ELR (cell line): ENCODE measurements at places on chromosomes 4 and X.
A peak's percentile ranks its signal among the peaks of the same experiment; 100 is the strongest.

- DNase-seq = no peak
These were observed 40.0 kb downstream of the DHX15 start for GRCh38 chr4:24544208-24544988.

DNA sequence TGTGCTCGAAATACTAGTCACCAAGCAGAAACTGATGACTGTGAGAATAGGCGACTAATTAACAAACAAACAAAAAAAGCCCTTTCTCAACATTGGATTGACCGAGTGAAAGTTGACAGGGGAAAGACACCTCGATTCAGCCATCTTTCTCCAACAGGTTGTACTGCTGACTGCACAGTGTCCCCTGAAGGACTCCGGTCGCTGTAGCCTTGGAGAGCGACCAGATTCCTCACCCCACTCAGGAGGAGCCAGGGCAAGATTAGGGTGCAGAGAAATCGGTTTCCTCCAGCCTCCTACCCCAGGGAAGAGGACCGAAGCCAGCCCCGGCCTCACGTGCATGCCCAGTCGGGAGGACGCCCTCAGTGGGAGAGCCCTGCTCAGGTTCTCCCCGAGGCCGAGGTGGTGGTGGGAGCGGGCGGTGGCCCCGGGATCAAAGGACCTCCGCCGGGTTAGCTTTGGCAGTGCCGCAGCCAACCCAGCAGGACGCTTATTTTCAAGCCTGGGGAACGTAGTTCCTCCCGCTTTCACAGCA is 1.1 kb upstream of the RAP1GDS1 start:
- no peak for DNase-seq

GRCh38 chr4:145938618-145939440 is at the start of gene ZNF827:
Gene ZNF827, minus strand, starts transcription at chr4:145938823. Its CDS starts 416 bp downstream, at chr4:145938407.
- DNase-seq = peak; percentile 67

GRCh38 chrX:39222346-39223113 is 421.3 kb downstream of the MID1IP1 start:
- DNase-seq = no peak

DNA sequence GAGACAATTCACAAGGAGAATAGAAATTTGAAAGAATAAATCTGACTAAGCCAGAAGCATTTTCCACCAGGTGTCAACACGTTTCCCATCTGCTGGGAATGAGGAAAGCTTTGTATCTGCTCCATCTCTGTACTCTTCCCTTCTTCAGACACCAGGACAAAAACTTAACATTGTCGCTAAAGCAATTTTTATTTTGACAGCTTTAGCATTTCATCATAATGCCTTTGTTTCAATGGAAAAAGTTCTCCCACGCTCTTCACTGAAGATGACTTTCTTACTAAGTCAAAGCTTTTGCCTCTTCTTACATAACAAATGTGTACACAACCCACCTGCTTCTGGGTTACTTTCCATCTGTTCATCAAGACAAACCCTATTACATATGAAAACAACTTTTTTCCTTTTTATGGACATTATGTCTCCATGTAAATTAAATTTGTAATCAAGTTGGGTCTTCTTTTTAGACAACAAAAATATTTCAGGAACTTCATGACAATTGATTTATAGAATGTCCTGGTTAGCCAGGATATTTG is 141.7 kb upstream of the GUCY1A1 start:
- no peak for DNase-seq

- DNase-seq = no peak
These were observed 1.6 kb upstream of the EXOC1 start for GRCh38 chr4:55851885-55852284.

DNA sequence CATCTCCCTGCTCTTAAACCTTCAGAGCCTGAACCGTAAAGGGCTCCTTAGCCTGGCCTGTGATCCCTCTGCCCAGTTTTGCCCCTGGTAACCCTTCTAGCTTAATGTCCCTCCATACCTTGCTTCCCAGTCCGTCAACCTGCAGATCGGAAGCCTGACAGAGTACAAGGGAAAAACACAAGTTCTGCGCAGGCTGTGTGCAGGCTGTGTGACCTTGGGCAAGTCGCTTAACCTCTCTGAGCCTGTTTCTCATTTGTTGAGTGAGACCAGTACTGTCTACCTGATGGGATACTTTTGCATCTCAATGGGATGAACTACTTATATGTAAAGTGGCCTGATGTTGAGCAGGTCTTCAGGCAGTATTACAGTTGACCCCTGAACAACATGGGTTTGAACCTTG is 1.7 kb downstream of the NSDHL start:
- DNase-seq = no peak

GRCh38 chrX:36983831-36984230 is 24.3 kb upstream of the FAM47C start:
- no peak for DNase-seq

- DNase-seq = no peak
These were observed 1.5 kb upstream of the GRSF1 start for GRCh38 chr4:70841211-70841610.

DNA sequence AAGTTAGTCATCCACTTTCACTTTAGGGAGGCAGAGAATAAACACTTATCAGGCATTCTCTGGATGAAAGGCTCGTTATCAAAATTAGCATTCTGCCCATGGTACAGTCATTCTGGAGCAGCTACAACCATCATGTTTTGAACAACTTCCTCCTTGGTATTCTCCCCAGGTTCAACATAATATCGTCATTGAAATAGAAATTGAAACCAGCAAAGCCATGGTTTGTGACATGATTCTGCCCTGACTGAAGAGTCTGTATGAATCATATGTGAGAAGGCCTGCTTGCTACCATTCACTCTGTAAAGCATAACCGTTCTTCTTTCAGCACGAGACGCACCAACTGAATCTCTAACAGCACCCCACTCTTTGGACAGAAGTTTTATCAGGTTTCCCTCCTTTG is 127.5 kb upstream of the RADX start:
- DNase-seq = peak; percentile 1

DNA sequence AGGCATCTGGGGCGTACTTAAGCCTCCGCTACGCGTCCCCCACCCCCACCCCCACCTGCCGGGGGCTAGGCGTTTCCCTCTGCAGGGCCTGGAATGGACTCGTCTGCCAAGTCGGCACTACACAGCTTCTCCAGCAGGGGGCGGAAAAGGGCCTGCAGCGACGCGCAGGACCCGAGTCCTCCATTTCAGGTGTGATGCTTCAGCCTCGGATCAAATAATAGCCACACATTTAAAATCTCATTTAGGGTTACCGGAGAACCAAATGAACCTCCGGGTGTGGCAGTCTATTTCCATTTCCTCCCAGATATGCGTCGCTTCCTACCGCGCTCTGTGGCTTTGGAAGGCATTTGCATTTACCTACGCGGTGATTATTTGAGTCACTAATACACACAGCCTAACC is 2.9 kb downstream of the PAK3 start:
- DNase-seq = peak; percentile 22

DNA sequence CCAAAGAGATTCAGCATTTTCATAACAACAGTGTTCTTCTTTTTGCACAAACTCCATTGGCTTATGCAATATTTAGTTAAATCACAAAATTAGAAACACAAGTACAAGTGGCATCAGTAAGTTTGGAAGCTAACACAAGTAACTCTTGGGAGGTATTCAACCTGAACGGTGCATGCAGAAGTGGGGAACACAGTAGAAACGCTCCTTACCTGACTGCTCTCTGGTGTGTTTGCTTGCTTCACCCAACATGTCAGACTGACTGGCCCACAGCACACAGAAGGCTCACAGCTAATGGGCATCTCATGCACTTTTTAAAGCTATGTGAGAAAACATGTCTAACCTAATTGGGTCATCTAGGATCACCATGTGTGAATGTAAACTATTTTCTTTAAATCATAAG is 133.6 kb downstream of the MAGEB17 start:
- no peak for DNase-seq

- DNase-seq = no peak
These were observed 46.8 kb downstream of the ZNF141 start for GRCh38 chr4:384311-385010.

- no peak for DNase-seq
These were observed 231.8 kb downstream of the GRID2 start for GRCh38 chr4:92535599-92535998.

DNA sequence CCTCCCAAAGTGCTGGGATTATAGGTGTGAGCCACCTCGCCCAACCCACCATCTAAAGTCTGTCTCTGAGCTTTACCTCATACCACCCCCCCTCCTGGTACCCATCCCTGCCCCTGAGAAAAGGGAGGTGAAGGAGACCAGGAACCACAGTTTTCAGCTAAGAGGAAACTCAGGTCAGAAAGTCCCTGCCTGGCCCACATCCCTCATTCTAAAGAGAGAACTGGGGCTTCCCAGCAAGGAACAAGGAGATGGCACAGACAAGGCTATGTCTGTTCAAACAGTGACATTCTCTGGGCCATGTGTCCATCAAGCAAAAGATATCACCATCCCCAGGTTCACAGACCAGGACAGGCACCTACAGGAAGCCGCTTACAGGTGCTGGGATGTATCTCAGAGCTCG is 15.8 kb upstream of the CSF2RA start:
- DNase-seq = no peak

- no peak for DNase-seq
These were observed 5.1 kb downstream of the ELF4 start for GRCh38 chrX:130105244-130105643.

DNA sequence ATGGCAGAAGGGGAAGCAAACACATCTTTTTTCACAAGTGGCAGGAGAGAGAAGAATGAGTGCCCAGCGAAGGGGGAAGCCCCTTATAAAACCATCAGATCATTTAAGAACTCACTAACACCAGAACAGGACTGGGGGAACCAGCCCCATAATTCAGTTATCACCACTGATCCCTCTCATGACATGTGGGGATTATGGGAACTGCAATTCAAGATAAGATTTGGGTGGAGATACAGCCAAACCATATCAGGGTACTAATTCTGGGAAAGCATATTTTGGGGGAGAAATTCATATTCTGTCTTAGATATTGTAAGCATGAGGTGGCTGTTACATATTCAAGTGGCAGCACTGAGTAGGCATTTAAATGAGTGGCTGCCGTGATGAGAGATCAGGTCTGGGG is 87.8 kb downstream of the RAPGEF2 start:
- DNase-seq = no peak

- DNase-seq = no peak
These were observed 948.9 kb downstream of the PCDH19 start for GRCh38 chrX:99461223-99461622.

GRCh38 chr4:140071806-140072205 is 82.2 kb downstream of the MAML3 start:
- DNase-seq = peak; percentile 42

DNA sequence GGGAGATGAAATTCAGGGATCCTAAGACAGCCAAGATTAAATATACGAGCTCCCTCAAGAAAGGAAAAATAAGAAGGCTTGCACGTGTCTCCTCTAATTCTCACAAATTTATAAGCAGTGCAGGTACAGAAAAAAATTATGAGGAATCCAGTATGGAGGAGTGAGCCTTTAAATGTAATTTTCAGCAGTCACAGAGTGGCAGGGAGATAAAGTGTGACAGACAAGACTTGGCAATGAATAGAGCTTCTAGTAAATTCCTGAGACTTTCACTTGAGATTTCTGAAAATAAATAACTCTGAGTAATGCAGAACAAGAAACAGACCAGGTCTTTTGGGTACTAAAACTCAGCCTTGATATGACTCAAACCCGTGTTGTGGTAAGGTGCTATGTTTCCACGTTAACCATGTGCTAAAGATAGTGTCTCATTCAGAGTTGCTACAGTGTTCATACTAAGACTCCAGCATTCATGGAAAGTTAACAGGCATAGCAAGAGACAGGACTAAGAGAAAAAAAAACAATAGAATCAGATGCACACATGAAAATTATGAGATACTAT is 119.8 kb downstream of the SPOCK3 start:
- DNase-seq = peak; percentile 54

DNA sequence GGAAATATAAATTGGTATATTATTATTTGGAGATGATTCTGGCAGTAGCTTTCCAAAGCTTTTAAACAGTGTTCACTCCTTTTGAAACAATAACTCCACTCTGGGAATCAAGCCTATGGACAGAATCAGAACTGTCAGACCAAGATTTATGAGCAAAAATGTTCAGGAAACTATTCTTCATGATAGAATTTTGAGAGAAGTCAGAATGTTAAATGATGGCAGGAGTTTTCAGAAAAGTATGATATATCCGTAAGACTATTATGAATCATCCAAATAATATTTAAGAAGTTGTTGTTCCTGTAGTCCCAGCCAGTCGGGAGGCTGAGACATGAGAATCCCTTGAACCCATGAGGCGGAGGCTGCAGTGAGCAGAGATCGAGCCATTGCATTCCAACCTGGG is 50.5 kb upstream of the ADGRG2 start:
- DNase-seq = no peak

- no peak for DNase-seq
These were observed 47.7 kb downstream of the PRPS1 start for GRCh38 chrX:107675823-107676555.

DNA sequence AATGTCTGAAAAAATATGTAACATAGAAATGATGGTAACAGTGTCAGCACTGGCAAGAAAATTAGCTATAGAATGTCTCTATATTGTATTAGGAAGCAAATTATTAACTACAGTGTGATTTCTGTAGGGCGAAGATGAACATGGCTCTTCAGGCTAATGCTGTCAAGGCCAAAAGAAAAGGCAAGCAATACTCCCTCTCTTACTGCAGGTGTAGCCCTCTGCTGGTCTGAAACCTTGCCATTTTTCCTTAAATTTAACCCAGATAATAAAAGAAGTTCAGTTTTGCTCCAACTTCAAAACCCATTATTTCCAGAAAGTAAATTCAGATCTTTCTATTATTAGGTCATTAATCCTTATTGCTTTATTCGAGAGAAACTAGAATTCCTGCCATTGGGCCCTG is 215.9 kb downstream of the LRBA start:
- DNase-seq = peak; percentile 10

GRCh38 chrX:519741-520140 is 110.8 kb upstream of the SHOX start:
- DNase-seq = no peak

DNA sequence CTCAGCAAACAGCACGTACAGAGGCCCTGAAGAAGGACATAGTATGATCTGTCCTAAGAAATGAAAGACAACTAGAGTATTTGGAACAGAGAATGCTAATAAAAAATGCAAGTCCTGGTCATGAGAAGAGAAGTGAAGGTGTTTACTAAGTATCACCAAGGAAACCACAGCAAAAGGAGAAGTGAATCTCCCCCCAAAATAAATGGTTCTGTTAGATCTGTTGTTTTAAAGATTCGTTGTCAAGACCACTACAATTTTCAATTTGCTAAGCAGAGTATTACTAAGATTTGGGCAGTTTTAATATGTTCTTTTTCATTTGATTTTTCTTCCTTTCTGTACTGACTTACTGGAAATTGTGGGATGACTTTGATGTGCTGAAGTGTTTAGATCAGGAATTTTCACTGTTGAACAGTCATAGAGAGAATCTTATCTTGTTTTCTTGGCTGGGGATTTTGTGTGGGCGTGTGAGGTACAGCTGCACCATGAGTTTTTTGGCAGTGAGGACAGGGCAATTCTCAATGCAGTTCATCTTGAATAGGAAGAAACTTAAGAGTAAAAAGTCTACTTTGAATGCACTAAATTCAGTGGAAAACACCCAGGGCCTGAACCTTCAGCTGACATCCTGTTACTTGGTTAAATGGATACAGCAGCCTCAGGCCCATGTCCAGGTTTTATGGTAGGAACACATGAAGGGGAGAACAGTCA is 132.2 kb downstream of the STIM2 start:
- no peak for DNase-seq

- peak; percentile 52 for DNase-seq
These were observed 61.8 kb downstream of the BRWD3 start for GRCh38 chrX:80747832-80748231.

GRCh38 chr4:145881989-145882388 is 56.6 kb downstream of the ZNF827 start:
- DNase-seq = no peak
